ENCODE measurements at places on chromosomes 4 and X.

GRCh38 chr4:48234575-48234974 lies 35.1 kb downstream of the TEC start:
- no peak for DNase-seq

- DNase-seq: no peak
These were observed 637.8 kb upstream of the ADGRL3 start for GRCh38 chr4:60562334-60562733.

GRCh38 chr4:48197643-48198237 lies 63.7 kb upstream of the TXK start:
- DNase-seq: no peak

DNA sequence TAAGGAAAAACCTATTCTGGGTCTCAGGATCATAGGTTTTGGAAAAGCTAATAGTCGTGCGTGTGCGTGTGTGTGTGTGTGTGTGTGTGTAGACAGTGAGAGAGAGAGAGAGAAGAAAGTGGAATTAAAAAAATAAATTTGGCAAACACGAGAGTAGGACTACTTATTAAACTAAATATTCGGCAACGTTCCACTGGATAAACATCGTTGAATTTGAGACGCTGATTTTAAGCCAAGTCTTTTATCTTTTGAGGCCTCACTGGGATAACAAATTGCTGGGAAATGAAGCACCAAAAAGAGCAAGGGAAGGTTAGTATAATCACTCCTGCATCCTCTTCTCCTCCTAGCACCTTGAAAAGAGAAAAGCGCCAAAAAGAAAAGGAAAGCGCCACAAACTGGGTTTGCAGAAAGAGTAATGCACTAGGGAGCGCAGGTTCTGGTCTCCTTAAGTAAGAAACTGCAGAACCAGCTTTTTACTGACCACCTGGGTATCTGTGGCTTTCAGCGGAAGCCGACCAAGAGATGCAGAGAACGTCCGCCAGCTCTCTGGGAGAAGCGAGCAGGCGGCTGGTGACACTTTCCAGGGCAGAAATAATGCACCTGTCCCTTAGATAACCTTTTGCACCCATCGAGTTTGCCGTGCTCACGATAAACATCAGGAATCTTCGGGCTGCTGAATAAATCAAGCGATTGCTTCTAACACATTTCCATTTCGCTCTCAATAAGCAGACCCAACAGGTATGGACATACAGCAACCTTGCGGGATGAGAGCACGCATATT lies 3.4 kb downstream of the ATOH1 start:
- DNase-seq: no peak

GRCh38 chrX:27996132-27996531 lies 14.9 kb upstream of the DCAF8L1 start:
- DNase-seq: no peak

DNA sequence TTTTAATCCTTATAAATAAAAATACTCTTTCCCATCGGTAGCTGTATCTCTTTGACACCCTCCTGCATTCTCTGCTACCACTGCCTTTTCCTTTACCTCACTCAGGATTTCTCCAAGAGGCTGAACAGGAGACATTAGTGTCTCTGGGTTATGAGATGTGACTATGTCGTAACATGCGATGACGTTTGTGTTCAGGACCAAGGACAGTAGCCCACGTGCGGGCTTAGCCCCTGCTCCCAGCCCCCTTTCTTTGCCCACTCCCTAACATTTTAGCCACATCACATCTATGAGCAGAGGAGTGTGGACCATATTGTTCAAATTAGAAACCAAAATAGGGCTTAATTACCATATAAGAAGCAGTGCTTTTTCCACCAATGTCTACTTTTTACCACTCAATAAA lies 369.3 kb downstream of the FBXW7 start:
- DNase-seq: no peak

- no peak for DNase-seq
These were observed 74.7 kb downstream of the PAQR3 start for GRCh38 chr4:78864405-78865024.

DNA sequence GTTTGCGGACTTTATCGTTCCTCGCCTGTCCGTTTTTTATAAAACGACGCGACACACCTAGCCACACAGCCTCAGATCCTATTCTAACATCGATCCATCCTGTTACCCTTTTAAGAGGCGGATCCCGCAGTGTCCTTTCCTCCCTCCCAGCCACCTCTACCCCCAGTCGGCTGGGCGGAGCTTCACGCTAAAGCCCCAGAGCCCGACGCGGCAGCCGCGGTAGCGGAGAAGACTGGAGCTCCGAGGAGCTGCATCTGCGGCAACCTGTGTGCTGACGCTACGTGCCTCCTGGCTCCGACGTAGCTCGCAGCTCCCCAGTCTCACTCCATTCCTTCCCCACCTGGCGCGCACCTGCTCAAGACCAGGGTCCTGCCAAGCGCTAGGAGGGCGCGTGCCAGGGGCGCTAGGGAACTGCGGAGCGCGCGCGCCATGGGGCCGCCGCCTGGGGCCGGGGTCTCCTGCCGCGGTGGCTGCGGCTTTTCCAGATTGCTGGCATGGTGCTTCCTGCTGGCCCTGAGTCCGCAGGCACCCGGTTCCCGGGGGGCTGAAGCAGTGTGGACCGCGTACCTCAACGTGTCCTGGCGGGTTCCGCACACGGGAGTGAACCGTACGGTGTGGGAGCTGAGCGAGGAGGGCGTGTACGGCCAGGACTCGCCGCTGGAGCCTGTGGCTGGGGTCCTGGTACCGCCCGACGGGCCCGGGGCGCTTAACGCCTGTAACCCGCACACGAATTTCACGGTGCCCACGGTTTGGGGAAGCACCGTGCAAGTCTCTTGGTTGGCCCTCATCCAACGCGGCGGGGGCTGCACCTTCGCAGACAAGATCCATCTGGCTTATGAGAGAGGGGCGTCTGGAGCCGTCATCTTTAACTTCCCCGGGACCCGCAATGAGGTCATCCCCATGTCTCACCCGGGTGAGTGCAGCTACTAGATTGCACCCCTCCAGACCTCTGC lies at the start of gene RNF128:
TSS of gene RNF128 (plus strand) at position 217 of the 953 bp plus-strand sequence. CDS start at position 430, 213 bp downstream.
- peak; percentile 30 for DNase-seq

DNA sequence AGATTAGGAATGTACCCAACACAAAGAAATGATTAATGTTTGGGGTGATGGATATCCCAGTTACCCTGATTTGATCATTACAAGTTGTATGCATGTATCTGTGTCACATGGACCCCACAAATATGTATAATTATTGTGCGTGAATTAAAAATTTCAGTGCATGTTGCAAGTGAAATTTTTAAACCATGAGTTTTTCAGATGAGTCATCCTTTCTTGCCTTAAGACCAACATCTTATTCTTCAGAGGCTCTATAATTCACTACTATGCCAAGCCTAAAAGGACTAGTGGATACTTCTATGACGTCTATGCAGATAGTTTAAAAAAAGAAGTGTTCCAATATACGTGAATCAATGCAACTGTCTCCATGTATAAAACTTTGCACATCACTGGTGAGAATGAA lies 113.0 kb upstream of the SH3RF1 start:
- DNase-seq: no peak

DNA sequence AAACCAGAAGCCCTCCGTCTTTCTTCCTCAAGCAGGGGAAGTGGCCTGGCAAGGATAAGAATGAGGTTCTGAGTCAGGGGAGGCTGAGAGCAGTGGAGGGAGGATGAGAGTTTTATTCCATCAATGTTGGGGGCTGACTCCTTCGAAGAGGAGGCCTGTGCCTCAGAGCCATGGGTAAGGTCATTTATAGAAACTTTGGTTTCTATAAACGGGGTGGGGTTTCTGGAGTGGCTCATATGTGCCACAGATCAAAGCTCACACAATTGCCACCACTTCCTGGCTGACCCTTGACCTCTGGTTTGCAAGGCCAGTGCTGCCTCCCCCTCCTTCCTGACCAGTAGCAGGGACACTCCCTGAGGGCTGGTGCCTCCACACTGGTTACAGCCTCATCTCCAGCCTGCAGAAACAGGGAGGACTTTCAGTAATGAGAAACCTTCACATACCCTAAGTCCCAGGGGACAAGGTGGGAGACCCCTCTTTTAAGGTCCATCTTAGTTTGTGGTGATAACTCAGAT lies 166.0 kb downstream of the PDGFRA start:
- DNase-seq: no peak

GRCh38 chr4:20159516-20159915 lies 92.2 kb upstream of the SLIT2 start:
- DNase-seq: no peak

DNA sequence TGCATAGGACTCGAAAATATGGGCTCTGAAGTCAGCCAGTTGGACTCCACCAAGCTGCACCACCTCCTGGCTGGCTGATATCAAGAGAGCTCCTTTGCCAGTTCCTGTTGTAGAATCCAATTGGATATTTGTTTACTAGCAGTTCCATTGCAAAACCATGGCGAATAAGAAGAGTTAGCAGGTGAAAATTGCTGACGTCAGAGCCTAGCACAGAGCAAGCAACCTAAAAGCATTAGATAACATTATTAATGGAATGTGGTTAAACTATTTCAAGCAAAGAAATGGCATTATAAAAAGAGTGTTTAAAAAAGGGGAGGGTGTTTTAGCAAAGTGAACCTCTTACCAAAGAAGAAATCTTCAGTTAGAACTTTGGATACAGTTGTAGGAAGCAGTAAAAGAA lies 1816.3 kb upstream of the TENM3 start:
- no peak for DNase-seq

- DNase-seq: no peak
These were observed 101.8 kb downstream of the ANXA5 start for GRCh38 chr4:121594796-121595526.

DNA sequence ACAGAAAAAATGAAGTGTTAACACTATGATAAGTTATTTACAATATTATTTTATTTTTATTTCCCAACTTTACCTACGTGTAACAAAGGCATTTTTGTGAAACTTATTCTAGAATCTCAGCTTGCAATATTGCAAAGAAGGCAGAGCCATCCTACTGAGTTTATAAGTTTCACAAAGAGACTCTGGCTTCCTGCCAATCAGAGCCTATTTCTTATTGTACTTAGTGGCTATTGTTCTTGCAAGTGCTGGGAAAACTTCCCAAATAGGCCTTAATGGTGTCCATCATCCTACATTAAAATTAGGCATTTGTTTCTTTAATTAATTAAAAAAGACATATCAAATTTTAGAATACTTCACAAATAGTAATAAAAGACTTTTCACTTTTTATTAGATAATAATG lies 233.2 kb downstream of the EPHA5 start:
- no peak for DNase-seq

DNA sequence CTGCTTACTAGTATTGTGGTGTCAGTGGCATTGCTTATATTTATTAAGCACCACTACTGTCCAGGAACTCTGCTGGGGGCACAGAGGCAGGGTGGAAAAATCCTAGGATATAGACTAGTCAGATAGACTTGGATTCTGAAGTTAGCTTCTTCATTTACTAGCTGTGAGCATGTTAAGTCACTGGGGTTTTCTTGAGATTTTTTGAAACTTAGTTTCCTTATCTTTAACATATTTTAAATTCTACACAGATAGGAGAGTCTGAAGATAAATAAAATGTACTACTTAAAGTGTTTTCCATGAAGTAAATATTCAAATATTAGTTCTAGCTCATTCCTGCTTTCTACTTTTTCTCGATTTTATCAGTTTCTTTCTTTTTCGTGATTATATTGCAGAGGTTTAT lies 196.9 kb upstream of the GRID2 start:
- DNase-seq: no peak

GRCh38 chr4:31187979-31188378 lies 467.8 kb downstream of the PCDH7 start:
- no peak for DNase-seq

GRCh38 chr4:152103181-152103901 lies 342.5 kb upstream of the GATB start:
- no peak for DNase-seq

DNA sequence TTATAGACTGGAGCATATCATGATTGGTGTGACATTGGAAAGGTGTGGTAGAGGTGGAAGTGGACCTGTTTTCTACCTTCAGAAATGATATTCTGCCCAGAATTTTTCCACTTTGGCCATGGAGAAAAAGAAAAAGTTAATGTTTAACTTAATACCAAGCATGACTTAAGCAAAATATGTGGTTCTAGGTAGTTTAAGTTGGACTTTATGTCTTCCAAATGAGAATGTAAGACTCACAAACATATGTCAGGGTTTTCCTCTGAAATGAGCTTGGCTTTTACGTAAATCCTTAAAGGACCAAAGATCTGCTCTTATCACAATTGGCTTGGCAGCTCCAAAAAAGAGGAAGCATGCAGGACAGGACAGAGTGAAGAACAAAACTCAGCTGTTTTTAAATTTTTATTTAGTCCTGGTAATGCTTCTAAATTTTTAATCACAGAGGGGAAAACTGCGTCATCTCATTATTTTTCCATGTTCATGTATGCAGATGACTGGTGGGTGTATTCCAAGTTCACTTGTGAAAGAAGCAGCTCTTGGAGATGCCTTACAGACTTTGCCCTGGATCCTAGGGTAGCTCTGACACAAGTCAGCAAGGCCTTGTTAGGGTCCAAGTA lies 98.2 kb downstream of the ANK2 start:
- DNase-seq: no peak

DNA sequence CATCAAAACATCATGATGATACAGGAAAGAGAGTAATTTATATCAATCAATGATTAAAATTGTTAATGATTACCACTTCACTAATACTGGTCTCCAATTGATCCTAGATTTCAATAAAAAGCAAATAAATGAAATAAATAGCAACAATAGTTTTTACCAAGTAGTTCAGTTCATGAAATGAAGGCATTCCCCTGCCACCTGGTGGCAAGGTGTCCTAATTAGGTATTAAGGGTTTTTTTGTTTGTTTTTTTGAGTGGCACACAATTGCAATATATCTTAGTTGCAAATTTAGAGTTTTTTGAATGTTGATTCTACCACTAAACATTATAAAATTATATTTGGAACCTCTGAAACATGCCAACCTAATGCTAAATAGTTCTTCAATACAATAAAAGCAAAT lies 157.4 kb upstream of the PDE5A start:
- DNase-seq: peak; percentile 37

- DNase-seq: no peak
These were observed 317.9 kb upstream of the PCDH7 start for GRCh38 chr4:30402276-30402675.

DNA sequence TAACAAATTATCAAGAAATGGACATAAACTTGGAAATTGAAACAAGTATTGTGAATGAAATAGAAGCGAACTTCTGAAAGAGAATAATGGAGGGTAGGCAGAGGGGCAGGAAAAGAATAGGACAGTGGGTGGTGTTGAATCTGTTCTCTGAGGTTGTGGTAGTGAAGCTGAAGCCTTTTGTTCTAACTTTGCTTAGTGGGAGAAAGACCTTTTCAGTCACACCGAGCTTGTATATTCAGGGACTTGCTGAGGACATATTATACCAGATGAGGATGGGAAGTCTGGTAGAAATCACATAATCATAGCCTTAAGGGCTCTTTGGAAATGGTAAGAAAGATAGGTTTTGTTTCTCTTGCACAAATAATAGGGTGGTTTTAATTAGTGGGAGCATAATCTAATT lies 115.4 kb upstream of the NDST4 start:
- no peak for DNase-seq

DNA sequence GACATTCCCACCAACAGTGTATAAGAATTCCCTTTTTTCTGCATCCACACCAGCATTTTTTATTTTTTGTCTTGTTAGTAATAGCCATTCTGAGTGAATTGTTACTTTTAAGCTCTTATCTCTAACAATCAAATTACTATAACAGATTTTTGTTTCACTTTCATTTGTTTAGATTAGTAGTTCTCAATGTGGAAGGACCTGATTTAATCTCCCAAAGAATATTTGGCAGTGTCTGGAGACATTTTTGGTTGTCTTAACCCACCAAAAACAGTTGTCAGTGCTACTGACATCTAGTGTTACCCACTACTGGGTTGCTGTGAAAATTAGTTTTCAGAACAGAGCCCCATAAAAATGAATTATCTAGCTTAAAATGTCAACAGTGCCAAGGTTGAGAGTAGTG lies 37.9 kb downstream of the RUFY3 start:
- no peak for DNase-seq

GRCh38 chr4:80814266-80814665 lies 216.2 kb upstream of the BMP3 start:
- DNase-seq: no peak

Measured in left ventricle myocardium superior (tissue), 1 donor.